ENCODE measurements at places on chromosomes 1 and 21.

- DNase-seq = no peak
Observed at GRCh38 chr1:91600431-91601337, 100.0 kb downstream of the CDC7 start.

DNA sequence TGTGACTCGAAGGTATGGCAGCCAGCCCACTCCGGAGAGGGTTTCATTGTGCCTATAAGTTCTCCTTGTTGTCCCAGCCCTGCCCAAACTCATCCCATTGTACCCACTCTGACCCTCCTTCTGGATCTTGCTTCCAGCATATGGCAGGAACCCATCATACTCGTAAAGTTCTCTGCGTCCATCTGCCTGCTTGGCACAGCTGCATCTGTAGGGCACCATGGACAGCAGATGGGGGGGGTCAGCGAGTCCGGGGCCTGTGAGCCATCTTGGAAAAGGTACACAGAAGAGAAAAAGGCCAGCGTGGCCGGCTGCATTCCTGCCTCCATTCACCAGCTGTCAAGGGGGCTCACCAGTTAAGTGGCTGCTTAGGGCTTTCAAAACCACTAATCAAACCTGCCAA is 94.9 kb upstream of the IGSF21 start:
- DNase-seq = no peak

DNA sequence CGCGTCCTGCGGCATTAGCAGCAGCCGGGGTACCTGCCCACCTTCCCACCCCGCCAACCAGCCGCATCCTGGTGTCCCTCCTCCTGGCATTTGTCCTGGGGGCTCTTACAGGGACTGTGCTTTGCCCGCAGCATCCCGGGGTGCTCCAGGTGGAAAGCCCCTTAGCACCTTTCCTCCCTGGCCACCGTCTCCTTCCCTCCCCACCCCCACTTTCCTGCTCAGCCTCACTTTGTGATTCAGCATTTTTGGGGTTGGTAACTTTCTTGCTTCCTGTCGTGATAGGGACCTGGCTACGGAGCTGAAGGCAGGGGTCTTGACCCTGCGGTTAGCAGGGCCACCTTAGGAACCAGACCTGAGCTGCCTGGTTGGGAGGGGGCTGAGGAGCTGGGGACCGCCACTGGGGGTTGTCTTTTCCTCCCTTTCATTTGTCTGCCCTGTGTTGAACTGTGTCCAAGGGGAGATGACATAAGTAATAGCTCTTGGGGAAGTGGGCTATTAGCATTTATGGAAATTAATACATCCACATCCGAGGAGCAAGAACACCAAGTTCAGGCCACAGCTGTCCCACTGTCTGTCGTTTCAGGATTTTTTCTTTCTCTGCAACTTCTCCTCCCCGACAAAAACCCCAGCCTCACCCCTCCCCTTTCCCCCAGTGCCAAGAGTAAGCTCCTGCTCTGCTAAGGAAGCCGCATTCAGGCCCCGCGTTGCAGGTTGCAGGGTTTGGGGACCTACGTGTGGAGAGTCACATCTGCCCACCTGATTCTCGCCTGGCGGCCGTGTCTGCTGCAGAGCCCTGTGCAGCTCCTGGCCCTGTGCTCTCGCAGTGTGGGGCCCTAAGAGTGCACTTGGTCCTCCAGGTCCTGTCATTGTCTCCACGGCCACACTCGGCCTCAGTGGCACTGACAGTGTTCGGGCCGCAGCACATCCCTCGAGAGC is 1.6 kb upstream of the NPHP4 start:
- DNase-seq = no peak

DNA sequence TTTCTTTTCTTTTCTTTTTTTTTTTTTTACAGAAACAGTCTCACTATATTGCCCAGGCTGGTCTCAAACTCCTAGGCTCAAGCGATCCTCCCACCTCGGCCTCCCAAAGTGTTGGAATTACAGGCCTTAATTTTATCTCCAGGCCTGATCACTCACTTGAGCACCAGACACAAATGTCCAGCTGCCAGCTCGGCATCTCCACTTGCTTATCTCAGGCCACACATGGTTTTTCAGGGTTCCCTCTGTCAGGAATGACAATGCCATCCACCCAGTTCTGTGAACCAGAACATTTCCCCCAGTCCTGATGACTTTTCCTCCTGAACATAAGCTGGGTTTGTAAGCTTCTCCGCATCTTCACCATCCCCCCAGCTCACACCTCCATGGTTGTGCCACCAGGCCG is 44.6 kb upstream of the ZNF281 start:
- DNase-seq = no peak
